Fibroblast of skin of back (primary cell): ENCODE measurements at places on chromosomes 5 and 9.

- DNase-seq = no peak
These were observed 86.6 kb downstream of the ZNF608 start for GRCh38 chr5:124659798-124660197.

DNA sequence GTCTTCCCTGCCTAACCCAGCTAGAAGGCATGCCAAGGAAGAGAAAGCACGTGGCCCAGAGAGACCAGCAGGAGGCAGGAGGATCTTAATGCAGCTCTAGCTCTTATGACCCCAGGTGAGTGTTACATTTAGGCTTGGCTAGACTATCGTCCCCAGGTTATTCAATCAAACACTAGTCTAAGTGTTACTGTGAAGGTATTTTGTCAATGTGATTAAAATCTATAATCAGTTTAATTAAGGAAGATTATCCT lies 483.7 kb downstream of the BNC2 start:
- DNase-seq = no peak

DNA sequence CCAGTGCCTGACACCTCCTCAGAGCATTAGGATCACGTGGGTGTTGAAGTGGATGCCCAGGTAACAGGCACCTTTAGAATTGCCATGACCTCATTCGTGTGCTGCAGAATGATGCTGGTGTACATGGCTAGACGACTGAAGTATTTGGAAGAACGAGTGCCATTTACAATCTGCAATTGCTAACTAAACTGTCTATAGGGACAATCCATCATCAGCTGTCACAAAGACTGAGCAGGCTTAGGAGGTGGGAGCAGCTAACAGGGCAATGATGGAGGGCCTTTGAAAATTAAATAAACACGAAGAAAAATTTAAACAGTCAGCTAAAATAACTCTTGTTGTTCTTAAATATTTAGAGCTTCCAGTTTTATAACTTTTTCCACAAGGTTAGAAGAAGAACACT lies 375.8 kb downstream of the GADD45G start:
- no peak for DNase-seq

DNA sequence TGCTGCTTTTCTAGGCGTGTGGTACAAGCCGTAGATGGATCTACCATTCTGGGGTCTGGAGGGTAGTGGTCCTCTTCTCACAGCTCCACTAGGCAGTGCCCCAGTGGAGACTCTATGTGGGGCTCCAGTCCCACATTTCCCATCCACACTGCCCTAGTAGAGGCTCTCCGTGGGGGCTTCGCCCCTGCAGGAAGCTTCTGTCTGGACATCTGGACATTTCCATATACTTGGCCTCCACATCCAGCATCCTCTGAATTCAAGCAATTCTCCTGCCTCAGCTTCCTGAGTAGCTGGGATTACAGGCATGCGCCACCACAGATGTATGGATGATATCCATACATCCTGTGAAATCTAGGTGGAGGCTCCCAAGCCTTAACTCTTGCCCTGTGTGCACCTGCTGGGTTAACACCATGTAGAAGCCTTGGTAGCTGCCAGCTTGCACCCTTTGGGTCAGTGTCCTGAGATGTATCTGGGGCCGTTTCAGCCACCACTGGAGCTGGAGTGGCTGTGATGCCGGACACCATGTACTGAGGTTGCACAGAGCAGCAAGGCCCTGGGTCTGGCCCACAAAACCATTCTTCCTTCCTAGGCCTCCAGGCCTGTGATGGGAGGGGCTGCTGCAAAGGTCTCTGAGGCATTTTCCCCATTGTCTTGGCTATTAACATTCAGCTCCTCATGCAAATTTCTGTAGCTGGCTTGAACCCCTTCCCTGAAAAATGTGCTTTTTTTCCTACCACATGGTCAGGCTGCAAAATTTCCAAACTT lies 84.0 kb downstream of the EHMT1 start:
- no peak for DNase-seq

GRCh38 chr5:133890776-133891280 lies 77.6 kb downstream of the C5orf15 start:
- DNase-seq = no peak

DNA sequence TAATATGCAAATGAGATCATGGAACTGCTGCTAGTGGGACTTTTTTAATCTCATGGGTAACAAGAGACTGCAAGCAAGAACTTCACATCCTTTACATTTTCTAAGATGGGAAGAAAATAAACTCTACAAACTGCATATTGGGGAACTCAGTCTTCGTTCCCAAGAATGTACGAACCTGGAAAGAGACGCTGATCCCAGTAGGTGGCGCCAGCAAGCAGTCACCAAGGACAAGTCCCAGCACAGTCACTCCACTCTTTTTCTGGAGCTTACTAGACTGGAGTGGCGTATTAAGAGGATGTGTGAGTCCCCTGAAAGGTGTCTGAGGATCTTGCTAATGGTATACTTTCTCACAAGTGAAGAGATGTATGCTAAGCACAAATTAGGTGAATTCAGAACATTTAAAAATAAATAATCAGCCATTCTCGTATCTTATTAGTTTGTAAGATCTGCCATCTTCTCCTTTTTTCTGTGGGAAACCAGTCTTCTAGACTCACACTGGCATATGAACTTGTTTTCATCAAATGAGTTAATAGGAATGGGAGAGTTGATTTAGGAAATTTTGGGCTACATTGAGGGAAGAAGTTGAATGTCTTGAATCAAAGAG lies 16.0 kb upstream of the PUM3 start:
- peak; percentile 63 for DNase-seq

GRCh38 chr9:23492126-23493002 lies 333.7 kb downstream of the ELAVL2 start:
- DNase-seq = peak; percentile 33

DNA sequence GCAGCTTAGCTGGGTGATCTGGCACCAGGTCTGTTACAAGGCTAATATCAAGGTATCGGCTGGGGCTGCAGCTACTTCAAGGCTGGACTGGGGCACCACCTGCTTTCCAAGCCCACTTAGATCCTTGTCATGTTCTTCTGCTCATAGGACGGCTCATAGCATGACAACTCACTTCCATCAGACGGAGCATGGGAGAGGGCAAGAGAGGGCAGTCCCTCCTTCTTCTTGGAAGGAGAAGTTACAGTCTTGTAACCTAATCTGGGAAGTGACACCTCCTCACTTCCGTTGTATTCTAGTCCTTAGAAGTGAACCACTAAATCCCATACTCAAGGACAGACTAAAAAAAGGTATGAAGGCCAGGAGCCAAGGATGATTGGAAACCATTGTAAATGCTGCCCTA lies 258.2 kb downstream of the MAST4 start:
- DNase-seq = no peak

DNA sequence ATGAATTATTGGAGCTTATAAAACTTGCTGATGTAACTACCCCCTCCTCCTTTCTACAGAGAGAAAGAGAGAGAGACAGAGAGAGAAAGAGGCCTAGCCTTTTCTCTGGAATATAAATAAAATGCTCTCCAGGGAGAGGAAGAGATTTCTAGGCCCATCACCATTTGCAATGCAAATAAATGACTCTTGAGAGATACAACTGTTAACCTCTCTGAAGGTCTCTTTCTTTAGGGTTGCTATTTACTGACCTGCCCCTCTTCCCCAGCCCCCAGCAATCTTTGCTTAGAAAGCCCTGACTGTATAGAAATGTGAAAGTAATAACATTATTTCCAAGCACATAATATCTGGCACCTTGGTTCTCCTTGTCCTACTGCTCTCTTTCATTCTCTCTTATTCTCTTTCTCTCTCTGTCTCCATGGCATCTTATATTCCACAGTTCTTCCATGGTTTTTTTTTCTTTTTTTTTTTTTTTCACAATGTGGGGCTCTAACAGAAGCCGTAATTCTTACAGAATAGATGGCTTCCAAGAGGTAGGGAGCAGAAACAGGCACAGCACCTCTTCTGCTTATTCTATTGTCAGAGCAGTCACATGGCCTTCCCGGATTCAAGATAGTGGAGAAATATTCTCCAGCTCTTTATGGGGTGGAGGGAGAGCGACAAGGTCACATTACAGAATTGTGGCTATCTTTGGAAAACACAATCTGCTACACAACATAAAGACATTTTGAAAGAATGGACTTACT lies 1087.9 kb upstream of the NUDT12 start:
- no peak for DNase-seq
